ENCODE measurements at places on chromosomes 3 and 15.
A peak's percentile ranks its signal among the peaks of the same experiment; 100 is the strongest.

DNA sequence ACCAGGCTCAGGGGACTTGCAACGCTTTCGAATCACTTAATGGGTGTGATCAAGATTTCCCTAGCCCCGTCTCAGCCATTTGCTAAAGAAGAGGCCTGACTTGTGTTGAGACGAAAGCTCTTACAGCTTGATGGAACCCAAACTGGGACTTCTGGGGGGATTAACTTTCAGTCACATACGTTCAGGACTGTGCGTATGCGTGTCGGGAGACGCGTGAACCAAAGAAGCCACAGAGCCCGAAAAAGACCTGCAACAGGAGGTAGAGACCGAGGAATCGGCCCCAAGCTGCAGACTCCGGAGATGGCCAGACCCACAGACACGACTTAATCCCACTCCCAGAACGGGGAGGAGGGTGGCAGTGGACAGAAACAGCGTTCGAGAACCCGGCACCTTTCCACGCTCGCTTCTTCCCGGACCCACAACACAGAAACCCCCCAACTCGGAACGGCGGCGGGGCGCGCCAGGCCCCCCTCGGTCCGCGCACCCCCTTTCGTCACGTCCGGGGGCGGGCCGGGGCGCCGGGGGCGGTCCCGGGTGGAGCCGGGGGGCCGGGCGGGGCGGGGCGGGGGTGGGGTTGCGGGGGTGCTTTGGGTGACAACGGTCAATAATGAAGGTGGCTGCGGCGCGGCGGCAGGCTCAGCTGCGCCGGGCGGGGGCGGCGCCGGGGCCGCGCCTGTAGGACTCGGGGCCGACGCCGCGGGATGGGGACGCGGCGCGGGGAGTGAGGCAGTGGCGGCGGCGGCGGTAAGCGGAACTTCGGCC is at the start of gene ATP11B:
Gene ATP11B (plus strand): TSS at position 604 of the 762 bp plus-strand sequence. CDS start 256 bp downstream, outside the sequence.
- H3K36me3 ChIP-seq: no peaks in the 10 kb centered on the region
- peak; percentile 85 for DNase-seq
- peak within 1 kb of the TSS; percentile 89 for H3K4me3 ChIP-seq
- peak within 1 kb of the TSS; percentile 97 for H3K27ac ChIP-seq
- no peaks in the 10 kb centered on the region for H3K27me3 ChIP-seq

DNA sequence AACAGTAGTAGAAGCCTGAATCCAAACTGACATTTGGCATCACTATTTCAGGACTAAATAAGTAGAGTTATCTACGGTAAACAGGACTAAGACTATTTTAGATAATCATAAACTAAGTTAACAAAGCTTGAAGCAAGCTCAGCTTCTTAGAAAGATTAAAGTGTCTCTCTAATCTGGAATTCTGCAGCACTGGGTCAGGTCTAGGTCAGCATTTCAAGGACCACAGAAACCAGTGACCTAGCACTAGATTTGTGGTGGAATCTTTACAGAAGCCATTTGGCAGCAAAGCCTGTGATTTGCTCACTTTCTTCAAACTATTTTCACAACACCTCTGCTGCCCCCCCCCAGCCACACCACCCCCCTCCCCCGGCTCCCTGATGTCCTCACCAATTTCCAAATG is 37.5 kb downstream of the IGSF11 start:
- H3K27me3 ChIP-seq: no peaks in the 10 kb centered on the region
- DNase-seq: no peak
- H3K4me3 ChIP-seq: no peak overlapping the region
- no peaks in the 10 kb centered on the region for H3K36me3 ChIP-seq
- H3K4me1 ChIP-seq: no peaks in the 10 kb centered on the region

DNA sequence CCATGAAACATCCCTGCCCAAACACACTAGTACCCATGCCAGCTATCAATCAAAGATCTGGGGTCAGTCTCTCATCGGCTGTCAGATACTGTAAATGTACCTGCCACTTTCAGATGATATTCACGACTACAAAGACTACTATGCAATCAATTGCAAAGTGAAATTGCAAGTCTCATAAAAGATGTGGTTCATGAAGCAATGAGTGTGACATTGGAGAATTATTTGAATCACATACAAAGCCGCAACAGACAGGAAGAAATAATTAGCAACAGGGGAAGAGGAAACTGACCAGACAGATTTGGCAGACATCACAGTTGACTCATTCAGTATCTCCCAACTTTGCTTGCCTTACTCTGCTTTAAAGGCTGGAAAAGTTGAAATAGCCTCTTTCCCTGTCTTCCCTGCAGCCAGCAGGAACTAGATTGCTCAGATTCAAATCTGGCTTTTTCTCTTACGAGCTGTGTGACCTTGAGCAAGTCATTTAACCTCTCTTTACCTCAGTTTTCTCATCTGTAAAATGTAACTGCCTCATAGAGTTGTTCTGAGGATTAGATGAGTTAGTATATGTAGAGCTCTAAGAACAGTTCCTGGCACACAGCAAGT is 95.7 kb upstream of the C3orf80 start:
- DNase-seq: no peak
- H3K4me3 ChIP-seq: no peak overlapping the region
- no peak overlapping the region for H3K27ac ChIP-seq

DNA sequence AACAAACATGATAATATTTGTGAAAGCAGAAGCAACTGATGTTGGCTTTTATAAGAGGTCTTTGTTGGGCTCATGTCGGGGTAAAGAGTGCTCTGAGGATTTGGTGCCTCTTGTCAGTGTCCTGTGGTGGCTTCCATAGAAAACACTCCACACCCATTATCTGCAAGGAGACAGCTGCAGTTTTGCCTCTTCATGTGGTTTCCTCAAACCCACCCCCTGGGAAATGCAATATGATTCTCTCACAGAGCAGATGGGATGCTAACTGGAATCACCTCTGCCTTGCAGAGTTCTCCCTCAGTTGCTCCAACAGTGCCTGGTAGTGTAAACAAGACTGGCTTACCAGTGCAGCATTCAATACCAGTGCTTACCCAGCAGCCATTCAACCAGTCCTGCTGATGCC is 771.4 kb upstream of the CFAP20DC start:
- peaks cover 9% of the 10 kb centered on the region for H3K4me1 ChIP-seq
- no peaks in the 10 kb centered on the region for H3K27me3 ChIP-seq
- no peaks in the 10 kb centered on the region for H3K36me3 ChIP-seq
- no peak overlapping the region for H3K4me3 ChIP-seq
- H3K27ac ChIP-seq: no peak overlapping the region

DNA sequence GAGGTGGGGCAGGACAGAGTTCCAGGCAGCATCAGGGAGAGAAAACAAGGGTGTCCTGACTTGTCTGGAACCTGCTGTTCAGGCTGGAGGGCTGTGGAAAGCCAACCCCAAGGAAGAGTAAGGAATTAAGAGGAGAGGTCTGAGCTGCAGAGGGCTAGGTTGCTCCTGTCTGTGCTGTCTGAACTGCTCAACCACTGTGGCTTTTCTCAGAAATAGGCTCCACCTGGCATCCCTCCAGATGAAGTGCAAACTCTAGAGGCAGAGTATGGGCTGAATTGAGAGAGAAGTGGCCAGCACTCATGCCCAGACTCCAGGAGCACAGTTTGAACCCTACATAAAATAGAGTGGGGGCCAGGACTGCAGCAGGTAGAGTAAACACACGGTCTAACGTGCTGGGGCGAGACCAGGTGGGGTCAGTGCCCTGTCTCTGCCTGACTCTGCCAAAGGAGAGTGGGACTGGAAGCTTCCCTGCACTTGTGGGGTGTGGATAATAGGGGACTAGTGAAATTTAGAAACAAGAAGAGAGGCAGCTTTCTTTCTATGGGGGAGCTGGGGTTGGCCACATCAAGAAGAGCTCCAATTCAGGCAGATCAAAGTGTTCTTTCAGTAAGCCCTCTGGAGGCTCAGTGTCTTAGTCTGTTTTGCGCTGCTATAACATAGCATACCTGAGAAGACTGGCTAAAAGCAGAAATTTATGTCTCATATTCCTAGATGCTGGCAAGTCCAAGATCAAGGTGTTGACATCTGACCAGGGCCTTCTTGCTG is 28.0 kb upstream of the MNS1 start:
- no peak overlapping the region for H3K4me3 ChIP-seq
- no peaks in the 10 kb centered on the region for H3K4me1 ChIP-seq
- no peak overlapping the region for H3K27ac ChIP-seq
- H3K36me3 ChIP-seq: no peaks in the 10 kb centered on the region

DNA sequence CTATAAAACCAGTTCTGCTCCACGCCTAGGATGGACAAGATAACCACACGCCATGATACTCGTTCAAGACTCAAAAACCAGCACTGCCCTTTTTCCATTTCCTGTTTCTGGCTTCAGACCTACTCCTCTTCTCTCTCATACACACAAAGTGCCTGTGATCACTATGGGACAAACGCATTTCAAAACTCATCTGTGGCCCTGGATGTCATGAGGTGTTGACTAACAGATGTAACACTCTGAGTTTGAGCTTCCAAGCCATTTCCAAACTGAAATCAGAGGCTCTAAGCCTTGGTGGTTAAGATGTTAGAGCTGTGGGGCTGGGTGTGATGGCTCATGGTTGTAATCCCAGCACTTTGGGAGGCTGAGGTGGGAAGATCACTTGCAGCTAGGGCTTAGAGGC is 55.7 kb upstream of the LMOD3 start:
- H3K36me3 ChIP-seq: no peaks in the 10 kb centered on the region
- DNase-seq: no peak
- peak overlapping the region; percentile 79 for H3K27ac ChIP-seq
- H3K27me3 ChIP-seq: no peaks in the 10 kb centered on the region

- no peaks in the 10 kb centered on the region for H3K36me3 ChIP-seq
- peak overlapping the region; percentile 97 for H3K27ac ChIP-seq
- H3K27me3 ChIP-seq: no peaks in the 10 kb centered on the region
- H3K4me1 ChIP-seq: peaks cover 27% of the 10 kb centered on the region
- peak; percentile 66 for DNase-seq
These were observed 1.1 kb downstream of the FAM131A start for GRCh38 chr3:184338511-184338945.

DNA sequence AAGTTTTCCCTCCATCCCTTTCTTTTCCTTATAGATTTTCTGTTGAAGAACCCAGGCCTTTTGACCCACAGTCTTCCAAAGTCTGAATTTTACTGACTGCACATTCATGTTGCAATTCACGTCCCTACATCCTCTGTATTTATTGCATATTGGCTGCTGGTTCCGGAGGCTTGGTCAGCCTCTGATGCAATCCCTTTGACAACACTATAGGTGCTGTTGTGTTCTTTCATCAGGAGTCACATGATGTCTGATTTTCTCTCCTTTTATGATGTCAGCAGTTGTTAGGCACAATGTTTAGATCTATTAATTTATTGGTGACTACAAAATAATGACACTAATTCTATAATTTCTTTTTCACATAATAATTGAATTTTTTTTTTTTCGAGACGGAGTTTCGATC is 8.7 kb downstream of the CYP1A1 start:
- no peak overlapping the region for H3K4me3 ChIP-seq
- no peak overlapping the region for H3K27ac ChIP-seq
- H3K27me3 ChIP-seq: no peaks in the 10 kb centered on the region
- no peaks in the 10 kb centered on the region for H3K4me1 ChIP-seq

DNA sequence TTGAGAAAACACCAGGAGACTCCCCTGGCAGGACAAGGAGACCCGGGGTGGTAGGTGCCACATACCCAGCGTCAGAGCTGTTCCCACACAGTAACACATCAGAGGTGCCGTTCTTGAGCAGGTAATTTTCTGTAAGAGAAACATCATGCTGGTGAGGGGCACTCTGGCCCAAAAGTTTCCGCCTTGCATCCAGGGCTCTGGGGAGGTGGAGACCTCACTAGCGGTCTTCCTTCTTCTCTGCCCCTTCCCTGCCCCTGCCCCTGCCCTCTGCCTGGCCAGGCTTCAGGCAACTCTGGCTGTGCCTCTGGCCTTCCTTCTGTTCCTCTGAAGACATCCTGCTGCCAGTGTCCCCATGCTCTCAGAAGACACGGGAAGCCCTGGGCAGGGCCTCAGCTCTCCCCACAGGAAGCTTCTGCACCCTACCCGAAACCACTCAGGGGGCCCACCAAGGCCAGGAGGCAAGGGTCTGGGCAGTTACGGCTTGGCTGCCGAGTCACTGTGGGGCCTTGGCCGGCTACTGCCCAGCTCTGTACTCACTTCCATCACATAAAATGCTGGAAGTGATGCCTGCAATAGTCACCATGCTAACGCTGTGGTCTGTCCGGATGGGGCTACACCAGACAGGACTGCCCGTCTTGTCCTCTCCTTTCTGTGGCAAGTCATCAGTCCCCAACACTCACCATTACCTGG is 41.3 kb downstream of the SCN5A start:
- DNase-seq: no peak
- no peak overlapping the region for H3K27ac ChIP-seq
- H3K4me1 ChIP-seq: no peaks in the 10 kb centered on the region
- no peaks in the 10 kb centered on the region for H3K36me3 ChIP-seq

DNA sequence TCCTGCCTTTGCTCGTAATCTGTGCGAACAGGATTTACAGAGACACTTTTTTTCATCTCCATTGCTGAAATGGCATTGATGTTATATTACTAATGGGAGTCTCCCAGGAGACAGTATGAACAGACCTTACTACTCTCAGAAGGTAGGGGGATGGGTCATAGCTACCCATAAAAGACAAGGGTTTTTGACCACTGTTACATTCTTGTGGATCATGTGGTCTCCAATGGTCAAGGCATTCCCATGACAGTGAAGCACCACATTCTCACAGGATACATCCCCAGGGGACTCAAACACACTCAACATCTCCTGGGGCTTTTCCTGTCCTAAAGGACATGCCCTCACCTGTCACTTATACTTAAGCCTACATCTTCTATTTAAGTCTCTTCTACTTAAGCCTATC is 40.8 kb downstream of the MKRN3 start:
- no peak overlapping the region for H3K27ac ChIP-seq
- no peaks in the 10 kb centered on the region for H3K27me3 ChIP-seq
- DNase-seq: no peak
- H3K36me3 ChIP-seq: no peaks in the 10 kb centered on the region
- no peaks in the 10 kb centered on the region for H3K4me1 ChIP-seq

GRCh38 chr15:57045741-57046382 is 127.4 kb downstream of the TCF12 start:
- no peaks in the 10 kb centered on the region for H3K27me3 ChIP-seq
- no peaks in the 10 kb centered on the region for H3K36me3 ChIP-seq
- H3K27ac ChIP-seq: no peak overlapping the region
- DNase-seq: no peak
- H3K4me3 ChIP-seq: no peak overlapping the region

DNA sequence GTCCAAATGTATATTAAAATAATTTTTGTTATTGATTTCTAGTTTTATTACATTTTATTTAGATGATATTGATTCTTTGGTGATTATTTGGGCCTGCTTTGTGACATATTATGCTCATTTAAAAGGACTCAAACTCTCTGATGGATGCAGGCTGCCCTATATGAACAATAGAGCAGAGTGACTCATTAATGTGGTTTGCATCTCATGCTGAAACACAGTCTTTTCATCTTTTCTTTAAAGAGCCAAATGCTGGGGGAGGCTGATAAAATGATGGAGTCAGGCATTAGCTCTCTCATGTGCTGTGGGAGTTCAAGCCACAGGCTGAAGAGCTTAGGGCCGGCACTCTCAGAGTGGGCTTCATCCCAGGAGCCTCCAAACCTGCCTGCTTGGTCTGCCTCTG is 7.2 kb downstream of the PLA1A start:
- no peaks in the 10 kb centered on the region for H3K27me3 ChIP-seq
- no peaks in the 10 kb centered on the region for H3K36me3 ChIP-seq
- no peak overlapping the region for H3K4me3 ChIP-seq
